Activated naive CD8-positive, alpha-beta T cell treated with anti-CD3 and anti-CD28 coated beads for 36 hours (primary cell): ENCODE measurements at places on chromosomes 1 and 21. TPM values are rescaled to one million over a fixed set of nuclear protein-coding genes. Genes with fewer than 3 reads are reported as not detected.

GRCh38 chr21:25569711-25570110 lies 37.6 kb downstream of the MRPL39 start:
- no peak for DNase-seq

DNA sequence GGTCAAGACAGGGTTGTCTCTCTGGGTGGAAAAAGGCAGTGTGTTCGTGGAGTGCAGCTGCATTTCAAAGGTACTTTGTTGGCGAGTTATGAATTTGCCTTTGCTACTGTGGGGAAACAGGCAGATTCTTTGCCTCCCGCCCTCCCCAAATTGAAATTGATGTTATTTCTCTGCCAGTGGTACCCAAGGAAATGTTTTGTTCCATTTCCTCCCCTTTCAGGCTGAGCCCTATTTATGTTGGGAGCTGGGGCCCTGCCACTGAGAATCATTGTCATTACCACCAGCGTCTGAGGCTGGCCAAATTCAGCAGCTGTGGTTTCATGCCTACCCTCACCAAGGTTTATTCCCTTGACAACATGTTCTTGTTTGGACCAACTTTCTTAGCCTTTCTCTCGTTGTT lies 48.5 kb upstream of the OLIG2 start:
- DNase-seq = no peak

- no peak for DNase-seq
Measured at GRCh38 chr1:36880155-36881067, 153.9 kb downstream of the GRIK3 start.

Gene GLRX2
- total RNA-seq = 40.4 TPM

DNA sequence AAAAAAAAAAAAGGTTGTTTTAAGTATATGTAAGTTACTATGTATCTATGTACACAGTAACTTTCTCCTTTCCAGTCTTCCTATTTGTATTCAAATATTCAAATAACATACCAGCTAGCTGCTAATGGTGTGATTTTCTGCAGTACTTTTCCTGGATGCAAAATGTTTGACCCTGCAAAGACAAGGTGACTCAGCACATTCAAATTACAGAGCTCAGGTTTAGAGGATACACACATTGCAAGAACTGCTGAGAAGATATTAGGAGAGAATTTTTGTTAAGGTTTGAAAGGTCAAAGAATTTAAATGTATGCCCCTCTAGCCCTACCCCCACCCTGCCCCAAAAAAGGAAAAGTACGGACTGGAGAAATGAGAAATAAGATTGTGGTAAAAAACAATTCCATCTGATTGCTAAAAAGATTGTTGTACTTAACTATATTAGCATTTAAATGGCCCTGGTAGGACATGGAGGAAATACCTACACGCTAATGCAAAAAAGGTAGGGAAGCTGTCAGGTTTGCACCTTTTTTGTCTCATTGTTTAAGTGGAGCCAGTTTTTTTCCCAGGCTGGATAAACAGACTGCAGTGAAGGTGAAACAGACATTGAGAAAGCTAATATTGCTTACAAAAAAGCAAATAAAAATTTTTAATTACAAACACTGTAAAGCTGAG lies 45.6 kb downstream of the ZNF281 start:
- no peak for DNase-seq

DNA sequence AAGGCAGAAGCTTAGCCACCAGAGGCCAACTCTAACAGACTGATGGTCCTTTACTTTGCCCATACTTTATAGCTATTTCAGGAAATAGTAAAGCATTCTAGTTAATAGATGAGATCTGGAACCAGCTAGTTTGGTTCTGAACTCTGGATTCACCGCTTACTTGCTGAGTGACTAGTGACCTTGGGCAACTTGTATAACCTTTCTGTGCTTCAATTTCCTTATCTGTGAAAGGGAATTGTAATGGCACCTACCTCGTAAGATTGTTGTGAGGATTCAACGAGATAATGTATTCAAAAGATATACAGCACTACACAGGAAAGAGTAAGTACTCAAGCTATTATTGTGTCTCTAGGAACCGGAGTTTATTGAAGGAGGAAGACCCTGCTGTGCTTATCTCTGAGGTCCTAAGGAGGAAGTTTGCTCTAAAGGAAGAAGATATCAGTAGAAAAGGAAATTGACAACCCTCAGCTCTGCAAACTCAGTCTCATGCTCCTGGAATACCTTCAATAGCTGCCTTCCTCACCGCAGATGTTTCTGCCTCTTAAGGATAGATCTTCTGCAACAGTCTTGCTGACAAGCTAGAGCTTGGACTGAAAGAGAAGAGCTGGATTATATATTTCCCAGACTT lies 11.9 kb downstream of the MTFR1L start:
- DNase-seq = no peak

Gene PDZK1IP1
- total RNA-seq = not detected

DNA sequence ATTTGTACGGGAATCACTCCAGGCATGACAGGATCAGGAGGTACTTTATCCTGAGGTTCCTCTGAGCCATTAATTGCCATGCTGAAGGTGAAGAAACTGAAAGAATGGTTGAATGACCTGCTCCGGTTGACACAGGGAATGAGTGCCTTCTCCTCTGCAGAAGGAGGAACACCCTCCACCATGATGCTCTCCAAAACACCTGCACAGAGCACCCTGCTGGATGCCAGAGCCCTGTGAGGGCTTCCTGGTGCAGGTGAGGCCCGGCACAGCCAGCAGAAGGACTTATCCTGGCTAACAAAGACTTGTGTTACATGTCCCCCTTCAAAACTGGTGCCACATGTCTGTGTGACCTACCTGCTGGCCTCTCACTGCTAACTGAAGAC lies 14.3 kb upstream of the LBR start:
- DNase-seq = no peak

DNA sequence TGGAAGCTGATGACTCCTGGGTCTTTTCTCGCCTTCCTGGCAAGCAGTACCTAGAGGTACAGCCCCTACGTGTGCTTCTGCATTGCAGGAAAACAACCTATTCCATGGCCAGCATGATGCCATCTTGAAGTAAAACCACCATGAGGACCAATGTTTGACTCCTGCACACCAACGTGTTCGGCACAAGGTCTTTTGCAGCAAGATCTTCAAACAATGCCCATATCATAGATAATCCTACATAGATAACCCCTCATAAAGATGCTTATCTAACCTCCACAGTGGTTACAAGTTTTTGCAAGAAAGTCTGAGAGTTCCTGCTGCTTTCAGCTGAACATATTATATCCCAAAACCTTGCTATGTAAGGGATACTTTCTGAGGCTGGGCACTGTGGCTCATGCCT lies 141.1 kb upstream of the MAP1LC3C start:
- DNase-seq = no peak

DNA sequence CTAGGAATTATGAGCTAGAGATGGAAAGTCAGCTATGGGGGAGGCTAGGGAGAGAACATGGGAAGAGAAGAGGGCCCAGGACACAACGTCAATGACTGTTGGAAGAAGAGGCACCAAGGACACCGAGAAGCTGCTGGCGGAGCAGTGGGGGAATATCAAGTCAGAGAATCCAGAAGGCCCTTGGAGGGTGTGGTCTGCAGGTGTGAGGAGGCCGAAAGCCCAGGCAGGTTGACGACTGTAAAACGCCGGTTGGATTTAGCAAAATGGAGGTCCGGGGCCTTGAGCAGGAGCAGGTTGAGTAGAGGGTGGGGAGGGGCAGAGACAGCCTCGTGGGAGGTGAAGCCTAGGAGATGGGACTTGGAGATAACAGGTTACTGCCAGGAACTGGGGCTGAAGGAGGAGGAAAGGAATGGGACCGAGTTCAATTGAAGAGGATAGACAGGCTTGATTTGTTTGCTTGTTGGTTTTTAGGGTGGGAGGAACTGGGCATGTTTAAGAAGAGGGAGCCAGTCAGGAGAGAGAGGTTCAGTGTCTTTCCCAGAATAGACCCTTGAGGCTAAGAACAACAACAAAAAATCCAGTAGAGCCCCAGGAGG lies 35.1 kb downstream of the EDN2 start:
- no peak for DNase-seq

DNA sequence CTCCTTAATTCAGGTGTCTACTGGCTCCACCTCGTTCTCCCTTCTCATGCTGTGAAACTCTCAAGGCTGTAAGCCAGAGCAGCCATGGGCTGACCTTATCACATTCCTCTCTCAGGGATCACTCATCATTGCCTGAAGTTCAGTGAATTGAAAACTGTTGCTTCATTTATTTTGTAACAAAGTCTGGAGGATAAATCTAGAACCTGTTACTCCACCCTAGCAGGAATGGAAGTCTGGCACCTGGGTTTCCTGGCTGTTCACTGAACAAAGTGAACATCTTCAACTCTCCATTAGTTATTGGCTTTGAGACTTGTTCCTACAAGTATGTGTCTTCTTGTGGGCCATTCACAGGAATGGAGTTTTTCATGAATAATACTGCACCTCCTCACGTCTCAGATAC lies 584.1 kb downstream of the PTPRU start:
- DNase-seq = no peak

- no peak for DNase-seq
Measured at GRCh38 chr1:55172272-55172671, 42.9 kb downstream of the USP24 start.

- DNase-seq = no peak
Measured at GRCh38 chr1:193680247-193680923, 494.0 kb upstream of the B3GALT2 start.

GRCh38 chr1:166174108-166174507 lies 7.3 kb upstream of the FAM78B start:
- no peak for DNase-seq

DNA sequence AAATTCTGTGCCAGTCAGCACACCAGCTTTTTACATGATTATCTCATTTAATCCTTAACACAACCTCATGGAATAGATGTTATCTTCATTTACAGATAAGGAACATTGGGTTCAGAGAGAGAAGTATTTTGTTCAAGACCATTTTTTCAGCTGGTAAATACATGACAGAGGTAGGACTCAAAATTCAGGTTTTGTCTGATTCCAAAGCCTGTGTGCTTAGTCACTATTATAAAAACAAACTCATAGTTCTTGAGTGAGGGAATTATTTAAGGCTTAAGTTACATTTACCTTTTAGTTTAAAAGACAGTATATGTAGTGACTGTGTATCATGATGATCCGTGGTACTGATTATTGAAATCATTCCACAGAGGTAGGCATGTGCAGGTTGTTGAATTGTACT lies 125.2 kb downstream of the MAGI3 start:
- no peak for DNase-seq
